ENCODE measurements at places on chromosomes 7 and 10. TPM values are rescaled to one million over a fixed set of nuclear protein-coding genes. Genes with fewer than 3 reads are reported as not detected.

TLL2 gene
- total RNA-seq: 0.11 TPM

C10orf62 gene
- total RNA-seq: not detected

HOXA4 gene
- total RNA-seq: 0.43 TPM

FOXK1 gene
- 16.0 TPM for total RNA-seq

GPR15LG gene
- not detected for total RNA-seq

IFT22 gene
- 12.2 TPM for total RNA-seq

TAS2R41 gene
- total RNA-seq: not detected

OR2A5 gene
- not detected for total RNA-seq

KLLN gene
- 0.17 TPM for total RNA-seq

SLC37A3 gene
- total RNA-seq: 53.0 TPM

RSPH10B gene
- 2.1 TPM for total RNA-seq

TMEM196 gene
- not detected for total RNA-seq

KCNMA1 gene
- total RNA-seq: 1.1 TPM

PIP gene
- not detected for total RNA-seq

Data from dermis lymphatic vessel endothelial cell (primary cell).